Suppressor macrophage (primary cell): ENCODE measurements at places on chromosomes 5 and 9.

DNA sequence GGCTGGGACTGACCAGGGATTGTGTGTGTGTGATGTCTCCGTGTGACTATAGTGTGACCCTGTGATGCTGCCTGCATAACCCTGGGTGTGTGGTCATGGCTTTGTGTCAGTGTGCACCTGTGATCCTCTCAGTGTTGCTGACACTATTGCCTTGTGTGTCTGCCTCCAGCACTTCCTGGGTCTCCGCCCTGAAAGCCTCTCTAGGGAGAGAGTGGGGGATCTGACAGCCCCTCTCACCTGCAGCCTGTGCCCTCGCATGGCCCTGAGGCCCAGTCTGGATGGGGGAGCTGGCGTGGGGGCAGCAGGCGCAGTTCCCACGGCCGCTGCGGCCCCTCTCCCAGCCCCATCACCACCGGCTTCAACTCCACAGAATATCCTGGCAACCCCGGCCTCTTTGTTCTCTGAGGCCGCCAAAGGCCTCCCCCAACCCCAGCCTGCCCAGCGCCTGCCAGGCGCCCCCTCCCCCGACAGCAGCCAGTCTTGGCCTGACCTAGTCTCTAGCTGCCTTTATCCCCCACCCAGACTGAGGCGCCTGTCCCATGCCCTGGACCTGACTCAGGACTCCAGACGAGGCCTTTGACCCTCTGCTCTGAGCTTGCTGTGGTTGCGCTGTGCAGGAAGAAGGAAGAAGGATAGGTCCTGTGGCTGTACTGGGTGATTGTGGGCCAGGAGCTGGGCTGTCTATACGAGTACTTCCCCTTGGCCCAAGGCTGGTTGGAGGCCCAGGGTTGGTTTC is 38.7 kb downstream of the CXXC5 start:
- peak; percentile 70 for DNase-seq

DNA sequence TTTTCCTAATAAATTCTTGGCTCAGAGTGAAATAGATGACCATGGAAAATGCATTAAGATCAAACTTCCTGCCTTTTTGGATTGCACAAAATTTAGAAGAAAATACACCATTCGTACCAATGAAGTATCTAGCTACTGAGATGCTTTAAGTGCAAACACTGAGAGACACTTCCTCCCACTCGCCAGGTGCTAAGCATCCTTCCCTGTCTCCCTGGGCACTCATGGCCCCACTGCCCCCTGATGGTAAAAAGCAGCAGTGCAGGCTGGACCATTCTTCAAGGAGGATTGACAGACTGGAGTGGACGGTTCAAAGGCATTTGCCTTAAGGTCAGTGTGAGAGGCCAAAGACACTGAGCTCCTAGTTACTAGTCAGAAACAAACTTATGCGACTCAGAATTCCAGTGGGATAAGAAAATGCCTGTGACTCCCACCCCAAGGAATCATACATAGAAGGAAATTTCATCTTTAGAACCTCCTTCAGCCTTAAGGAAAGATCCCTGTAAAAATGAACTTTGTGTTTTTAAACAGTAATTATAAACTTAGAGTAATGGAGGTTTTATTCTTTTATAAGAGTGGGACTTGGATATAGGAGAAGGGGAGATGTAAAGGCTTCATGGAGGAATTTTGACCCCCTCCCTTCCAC is 86.0 kb upstream of the SLC30A5 start:
- DNase-seq = peak; percentile 61

DNA sequence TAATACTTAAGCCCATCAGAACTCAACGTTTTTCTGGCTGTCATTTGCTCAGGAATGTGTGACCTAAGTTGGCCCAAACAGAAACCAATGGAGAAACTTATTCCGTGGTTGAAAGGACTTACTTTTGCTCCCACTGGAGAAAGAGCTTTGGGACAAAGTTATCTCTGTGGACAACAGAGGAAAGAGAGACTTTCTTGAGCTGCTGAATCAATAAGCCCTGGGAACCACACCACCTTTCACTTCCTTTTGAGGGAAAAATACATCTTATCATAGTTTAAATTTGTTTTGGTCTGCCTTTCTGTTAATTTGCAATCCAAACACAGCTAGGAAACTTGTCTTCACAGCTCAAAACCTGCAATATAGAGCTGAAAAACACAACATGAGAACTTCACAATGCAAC is 62.8 kb upstream of the VCAN start:
- no peak for DNase-seq

- DNase-seq = peak; percentile 54
These were observed 55.3 kb downstream of the FYB1 start for GRCh38 chr5:39164016-39164415.

GRCh38 chr9:87464110-87464991 is 33.3 kb upstream of the DAPK1 start:
- DNase-seq = peak; percentile 15

DNA sequence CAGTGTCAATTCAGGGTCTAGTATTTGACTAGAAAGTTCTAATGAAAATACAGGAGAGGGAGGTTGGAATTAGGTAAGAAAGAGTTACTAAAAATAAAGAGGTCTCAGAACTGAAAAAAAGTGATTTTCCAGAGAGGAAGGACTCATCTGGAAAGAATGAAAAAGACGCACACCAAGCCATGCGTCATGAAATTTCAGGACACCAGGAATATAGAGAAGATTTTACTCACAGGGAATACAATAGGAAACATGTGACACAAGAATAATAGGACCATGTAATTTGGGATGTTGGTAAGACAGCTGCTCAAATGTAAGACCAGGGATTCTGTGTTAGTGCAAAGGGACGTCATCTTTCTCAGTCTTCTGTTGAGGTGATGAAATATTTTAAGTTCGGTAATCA is 224.7 kb downstream of the GDNF start:
- DNase-seq = no peak

DNA sequence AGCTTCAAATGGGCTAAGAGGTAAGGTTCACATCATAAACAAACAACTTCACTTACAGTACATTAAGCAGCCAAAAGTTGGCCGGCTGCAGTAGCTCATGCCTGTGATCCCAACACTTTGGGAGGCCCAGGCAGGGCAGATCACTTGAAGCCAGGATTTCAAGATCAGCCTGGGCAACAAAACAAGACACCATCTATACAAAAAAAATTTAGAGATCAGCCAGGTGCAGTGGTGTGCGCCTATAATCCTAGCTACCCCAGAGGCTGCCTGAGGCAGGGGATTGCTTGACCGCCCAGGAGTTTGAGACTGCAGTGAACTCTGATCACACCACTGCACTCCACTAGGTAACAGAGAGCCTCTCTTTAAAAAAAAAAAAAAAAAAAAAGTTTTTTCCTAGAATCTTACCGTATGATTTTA is 16.9 kb downstream of the UBTD2 start:
- no peak for DNase-seq

- DNase-seq = no peak
These were observed 58.5 kb upstream of the S1PR3 start for GRCh38 chr9:88932766-88933165.

DNA sequence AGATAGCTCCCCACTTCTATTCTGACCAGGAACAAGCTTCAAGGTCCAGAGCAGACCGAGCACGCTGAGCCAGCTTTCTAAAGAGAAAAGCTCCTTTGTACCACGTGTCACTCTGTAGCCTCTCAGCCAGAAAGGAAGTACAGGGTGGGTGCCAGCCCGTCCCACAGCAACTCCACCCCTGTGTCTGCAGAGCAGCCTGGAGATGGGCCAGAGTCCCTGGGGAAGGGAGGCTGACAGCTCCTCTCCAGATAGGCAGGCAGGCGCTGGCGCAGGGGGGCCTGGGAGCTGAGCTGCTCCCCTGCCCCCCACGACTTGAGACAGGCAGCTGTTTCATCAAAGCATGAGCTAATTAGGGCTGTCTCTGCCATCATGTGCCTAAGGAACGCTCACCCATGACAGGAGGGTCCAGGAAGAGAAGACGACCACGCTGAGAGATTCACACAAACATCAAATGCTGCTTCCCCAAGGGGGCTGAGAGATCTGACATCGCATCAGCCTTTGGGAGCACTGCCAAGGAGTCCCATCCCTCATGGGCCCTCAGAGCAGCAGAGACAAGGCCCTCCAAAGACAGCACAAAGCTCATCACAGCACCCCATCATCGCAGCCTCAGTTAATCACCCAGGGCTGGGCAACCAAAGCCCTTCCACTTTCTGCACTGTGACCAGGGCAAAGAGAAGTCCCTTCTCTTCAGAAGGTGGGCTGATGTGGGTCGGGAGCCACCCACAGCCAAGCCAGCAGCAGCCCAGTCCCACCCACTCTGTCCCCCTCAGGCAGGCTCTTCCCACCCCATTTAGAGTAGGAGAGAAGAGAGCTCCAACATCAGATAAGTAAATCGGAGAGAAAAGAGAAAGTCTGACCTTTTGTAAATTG is 78.5 kb upstream of the LRRTM2 start:
- DNase-seq = peak; percentile 85

GRCh38 chr5:151483647-151484046 is 36.2 kb downstream of the SLC36A1 start:
- DNase-seq = peak; percentile 91
